T-helper 9 cell (primary cell): ENCODE measurements at places on chromosomes 2 and 18.
A peak's percentile ranks its signal among the peaks of the same experiment; 100 is the strongest.

DNA sequence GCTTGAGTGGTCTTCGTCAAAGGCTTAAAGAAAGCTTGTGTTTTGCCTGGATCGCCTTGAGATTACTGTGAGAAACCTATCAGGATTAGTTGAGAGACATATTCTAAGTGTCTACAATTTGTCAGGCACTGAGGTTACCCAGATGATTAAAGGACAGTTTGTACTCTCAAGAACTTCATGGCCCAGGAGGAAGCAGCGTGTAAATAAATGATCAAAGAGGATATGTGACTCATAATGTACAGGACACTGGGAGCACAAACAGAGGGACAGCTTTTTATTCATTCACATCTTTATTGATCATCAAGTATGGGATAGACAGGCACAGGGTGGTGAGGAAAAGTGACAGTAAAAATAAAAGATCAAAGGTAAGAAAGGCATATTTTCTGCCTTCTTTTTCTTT lies 152.6 kb upstream of the FSHR start:
- DNase-seq = no peak

GRCh38 chr2:124762388-124762787 lies 737.3 kb downstream of the CNTNAP5 start:
- DNase-seq = no peak

DNA sequence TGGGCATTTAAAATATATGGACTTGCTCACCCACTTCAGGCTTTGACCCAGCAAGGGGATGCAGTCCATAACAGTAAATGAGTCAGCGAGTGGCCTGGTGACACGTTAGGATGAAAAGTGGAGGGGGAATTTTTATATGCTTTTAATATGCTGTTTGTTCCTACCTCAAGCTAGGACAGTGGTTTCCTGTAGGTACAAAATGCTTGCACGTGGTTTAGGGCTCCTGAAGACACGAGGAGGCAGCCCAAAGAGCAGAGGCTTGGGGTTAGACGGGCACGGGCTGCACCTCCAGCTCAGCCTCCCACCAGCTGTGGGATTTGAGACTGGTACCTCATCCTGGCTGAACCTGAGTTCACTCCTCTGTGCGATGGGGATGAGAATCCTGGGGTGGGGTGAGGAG lies 306.2 kb upstream of the CXCR4 start:
- DNase-seq = peak; percentile 10

DNA sequence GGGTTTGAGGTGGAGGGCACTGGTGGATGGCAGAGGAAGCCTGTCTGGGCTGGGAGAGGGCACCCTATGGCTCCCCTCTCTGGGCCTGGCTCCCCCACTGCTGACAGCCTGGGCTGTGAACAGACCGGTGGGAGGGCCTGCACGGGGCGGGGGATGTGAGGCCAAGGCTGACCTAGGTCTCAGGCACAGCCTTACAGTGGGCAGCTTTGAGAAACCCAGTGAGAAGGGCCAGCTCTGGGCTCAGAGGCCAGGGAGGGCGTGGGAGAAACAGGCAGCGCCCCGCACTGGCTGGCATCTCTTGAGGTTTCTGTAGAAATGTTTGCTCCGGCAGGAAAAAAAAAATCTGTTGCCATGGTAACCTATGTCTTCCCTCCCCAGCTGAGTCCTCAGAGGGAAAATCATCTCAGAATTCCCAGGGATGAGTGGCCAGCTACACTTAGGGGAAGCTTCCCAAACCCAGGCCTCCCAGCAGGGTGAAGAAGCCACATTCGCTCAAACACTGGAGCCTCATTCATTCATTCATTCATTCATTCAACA lies 71.7 kb upstream of the TAF1B start:
- no peak for DNase-seq

DNA sequence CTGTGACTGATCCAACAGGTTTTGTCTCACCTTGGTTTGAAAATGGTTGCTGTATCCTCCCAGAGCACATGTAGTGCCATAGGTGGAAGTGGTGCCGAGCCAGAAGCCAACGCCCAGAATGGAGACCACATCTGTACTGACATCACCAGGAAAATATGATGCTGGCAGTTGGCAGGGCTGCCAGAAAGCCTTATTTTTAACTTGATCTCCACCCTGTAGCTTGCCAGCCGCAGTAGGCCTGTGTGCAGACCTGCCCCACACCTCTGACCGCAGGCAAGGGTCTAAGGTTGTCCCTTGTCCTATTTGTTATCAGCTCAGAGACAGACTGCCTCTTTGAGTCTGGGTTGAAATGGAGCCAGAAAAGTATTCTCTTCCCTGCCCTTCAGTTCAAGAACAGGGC lies 123.5 kb upstream of the EML6 start:
- DNase-seq = no peak

GRCh38 chr18:78146136-78147085 lies 833.2 kb upstream of the SALL3 start:
- DNase-seq = no peak

GRCh38 chr2:85692039-85692645 lies 2.0 kb upstream of the GNLY start:
- DNase-seq = no peak

GRCh38 chr2:120017201-120017600 lies 4.3 kb downstream of the EPB41L5 start:
- no peak for DNase-seq

DNA sequence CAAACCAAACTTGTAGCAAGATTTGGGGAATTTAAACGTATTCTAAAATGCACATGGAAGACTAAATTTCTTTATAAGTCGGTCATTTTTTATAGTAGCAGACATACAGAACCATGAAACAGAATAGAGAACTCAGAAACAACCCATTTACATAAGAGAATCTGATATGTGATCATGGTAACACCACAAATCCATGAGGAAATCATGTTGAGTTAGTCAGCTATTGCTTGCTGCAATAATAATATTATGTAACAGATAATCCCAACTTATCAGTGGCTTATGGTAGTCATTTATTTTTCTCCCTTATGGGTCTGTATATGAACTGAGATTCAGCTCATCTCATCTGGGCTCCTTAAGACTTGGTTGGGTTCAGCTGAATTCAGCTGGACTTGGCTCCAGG lies 103.4 kb upstream of the SERTAD2 start:
- no peak for DNase-seq

GRCh38 chr2:151757861-151758260 lies 23.6 kb upstream of the NEB start:
- DNase-seq = no peak

DNA sequence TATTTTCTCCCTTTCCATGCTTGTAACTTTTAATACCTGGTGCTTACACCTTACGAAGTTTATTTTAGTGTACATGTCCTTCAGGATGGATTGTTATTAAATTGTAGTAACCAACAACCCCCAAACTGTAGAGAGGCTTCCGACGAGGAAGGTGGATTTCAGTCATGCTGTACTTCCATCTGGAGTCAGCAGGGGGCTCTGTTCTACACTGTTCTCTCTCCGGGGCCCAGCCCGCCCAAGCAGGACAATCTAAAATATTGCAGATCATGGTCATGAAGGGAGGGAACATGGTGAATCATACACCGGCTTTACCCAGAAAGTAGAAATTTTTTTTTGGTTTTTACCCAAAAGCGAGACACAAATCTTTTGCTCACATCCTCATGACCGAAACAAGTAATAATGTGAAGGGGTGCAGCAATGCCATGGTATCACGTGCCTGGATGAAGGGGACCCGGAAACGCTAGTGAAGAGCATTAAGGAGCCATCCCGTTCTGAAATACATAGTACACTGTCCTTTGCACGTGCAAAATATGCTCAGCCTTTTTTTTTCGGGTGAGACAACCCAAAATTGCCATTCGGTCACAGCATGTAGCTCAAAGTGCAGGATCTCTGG lies 884.8 kb downstream of the EPHA4 start:
- DNase-seq = peak; percentile 55

- DNase-seq = no peak
These were observed 7.1 kb downstream of the COX7A2L start for GRCh38 chr2:42353792-42354429.

DNA sequence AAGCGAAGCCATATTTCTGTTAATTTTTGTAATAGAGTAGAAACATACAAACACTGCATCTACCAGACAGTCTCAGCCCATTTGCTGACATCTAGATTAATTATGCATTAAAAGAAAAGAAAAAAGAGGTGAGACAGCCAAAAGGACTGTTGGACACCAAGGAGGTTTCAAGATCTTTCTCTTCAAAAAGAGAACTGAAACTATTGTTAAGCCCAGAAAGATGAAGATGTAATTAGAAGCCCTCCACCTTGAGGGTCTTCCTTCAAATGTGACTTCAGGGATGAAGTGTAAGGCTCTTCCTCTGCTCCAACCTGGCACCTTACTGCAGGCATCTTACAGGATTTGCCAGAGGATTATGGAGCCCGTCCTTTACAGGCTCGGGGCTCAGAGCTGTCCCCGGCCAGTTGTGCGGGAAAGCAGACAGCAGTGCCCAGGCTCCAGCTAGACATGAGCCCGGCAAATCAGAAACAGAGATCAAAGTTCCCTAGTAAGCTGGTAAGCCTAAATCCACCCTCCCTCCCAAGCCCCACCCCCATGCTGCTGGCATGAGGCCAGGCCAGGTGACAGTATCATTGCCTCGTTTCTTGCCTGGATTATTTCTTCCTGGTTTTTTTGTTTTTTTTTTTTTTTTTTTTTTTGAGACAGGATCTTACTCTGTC lies 38.9 kb downstream of the ADI1 start:
- no peak for DNase-seq

DNA sequence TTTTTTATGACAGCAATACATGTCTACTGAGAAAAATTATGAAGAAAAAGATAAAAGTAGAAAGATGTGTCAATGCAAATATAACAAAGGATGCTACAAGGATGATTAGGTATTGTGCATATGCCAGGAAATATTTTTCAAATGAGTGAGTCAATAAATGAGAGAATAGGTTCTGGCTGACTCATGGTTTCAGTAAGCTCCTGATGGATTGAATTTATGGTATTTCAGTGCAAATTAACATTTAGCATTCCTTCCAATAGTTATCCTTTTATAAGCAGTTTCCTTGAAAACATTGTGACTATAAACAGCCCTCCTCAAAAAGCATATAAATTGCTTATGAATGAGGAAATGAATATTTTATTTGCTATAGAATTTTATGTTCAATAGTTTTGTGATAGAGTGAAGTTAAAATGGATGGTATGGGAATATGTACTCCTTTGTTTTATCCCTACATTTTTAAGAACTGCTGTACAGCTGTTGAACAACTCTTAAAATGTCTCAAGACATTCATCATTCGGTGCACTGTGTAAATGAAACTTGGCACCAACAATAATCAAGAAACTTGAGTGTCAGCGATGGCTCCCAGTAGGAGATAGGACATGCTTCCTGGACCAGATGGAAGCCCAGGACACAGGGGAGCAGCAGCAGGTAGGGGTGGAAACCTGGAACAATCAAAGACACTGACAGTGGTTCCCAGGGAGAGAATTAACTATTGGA lies 144.7 kb downstream of the PMAIP1 start:
- no peak for DNase-seq

DNA sequence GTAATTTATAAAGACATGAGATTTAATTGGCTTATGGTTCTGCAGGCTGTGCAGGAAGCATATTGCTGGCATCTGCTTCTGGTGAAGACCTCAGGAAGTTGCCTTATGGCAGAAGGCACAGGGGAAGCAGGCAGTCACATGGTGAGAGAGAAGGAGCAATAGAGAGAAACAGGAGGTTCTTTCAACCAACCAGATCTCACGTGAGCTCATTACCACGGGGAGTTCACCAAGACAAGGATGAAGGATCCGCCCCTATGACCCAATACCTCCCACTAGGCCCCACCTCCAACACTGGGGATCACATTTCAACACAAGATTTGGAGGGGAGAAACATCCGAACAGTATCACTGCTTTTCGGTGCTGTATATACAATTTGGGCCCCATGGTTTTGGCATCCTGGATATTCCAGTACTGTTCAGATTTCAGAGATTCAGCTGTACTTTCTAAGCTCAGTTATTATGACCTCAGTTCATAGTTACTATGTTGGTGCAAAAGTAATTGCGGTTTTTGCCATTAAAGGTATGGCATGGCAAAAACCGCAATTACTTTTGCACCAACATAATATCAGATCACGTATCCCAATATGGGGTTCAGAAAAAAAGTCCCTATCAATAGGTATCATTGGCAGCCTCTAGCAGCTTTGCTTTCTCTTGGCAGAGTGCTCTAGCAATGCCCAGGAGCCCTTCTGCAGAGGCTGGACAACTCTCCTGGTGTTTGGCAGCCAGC lies 189.6 kb upstream of the SIX3 start:
- no peak for DNase-seq

GRCh38 chr2:124668161-124668560 lies 643.1 kb downstream of the CNTNAP5 start:
- DNase-seq = no peak

- DNase-seq = no peak
These were observed 198.2 kb downstream of the PARD3B start for GRCh38 chr2:204743393-204743960.

GRCh38 chr18:32310774-32311173 lies 120.9 kb downstream of the MEP1B start:
- no peak for DNase-seq

- DNase-seq = no peak
These were observed 21.7 kb downstream of the IL1R2 start for GRCh38 chr2:102013206-102014040.

- DNase-seq = no peak
These were observed 195.5 kb downstream of the ANAPC1 start for GRCh38 chr2:111688482-111688881.

GRCh38 chr2:134375935-134376334 lies 122.1 kb downstream of the MGAT5 start:
- DNase-seq = no peak

GRCh38 chr2:98355881-98356280 lies 9.6 kb downstream of the CNGA3 start:
- DNase-seq = no peak

- no peak for DNase-seq
These were observed 19.2 kb downstream of the ATOH8 start for GRCh38 chr2:85772841-85773491.

DNA sequence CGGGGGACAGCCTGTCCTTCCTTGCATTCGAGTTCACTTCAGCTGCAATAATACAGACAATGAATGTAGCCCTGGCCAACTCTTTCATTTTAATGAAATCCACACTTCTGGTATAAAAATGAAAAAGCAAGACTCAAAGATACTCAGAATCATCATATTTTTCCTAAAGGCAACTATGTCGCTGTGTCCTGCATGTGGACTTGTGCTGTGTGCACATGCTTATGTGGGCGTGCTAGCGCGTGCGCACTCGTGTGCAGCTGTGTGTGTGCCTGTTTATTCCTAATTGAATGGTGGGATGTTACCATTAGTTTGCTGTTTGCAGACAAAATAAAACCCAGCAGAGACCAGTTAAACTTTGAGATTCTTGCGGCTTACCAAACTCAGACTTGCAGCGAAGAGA lies 49.6 kb downstream of the SMIM21 start:
- no peak for DNase-seq

- peak; percentile 74 for DNase-seq
These were observed 61.4 kb downstream of the TGOLN2 start for GRCh38 chr2:85266146-85267041.
